ENCODE measurements at places on chromosomes 2 and 18. TPM values are rescaled to one million over a fixed set of nuclear protein-coding genes. Genes with fewer than 3 reads are reported as not detected.

GRCh38 chr2:240431271-240431660, 4.2 kb upstream of the GPC1 start:
- H3K4me3 ChIP-seq: no peak overlapping the region
- H3K27me3 ChIP-seq: peaks cover 14% of the 10 kb centered on the region
- no peak for DNase-seq
- no peaks in the 10 kb centered on the region for H3K36me3 ChIP-seq
- H3K27ac ChIP-seq: no peak overlapping the region

DNA sequence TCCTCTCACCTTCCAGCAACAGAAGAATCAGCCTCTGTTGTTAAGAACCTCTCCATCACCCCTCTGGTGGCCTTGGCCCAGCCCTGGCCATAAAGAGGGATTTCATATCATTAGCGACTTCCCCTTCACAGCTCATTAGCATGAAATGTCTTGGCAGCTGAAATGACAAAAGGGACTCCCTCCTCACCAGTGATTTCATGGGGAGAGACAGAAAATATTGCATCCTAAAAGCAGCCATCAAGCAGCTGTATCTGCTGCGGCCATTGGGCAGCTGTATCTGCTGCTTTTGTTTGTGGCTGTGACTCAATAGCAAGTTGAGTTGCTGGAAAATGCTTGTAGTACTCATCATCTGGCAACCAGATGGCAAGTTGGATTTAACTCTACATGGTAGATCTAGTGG, 105.9 kb upstream of the RMDN2 start:
- H3K27me3 ChIP-seq: no peaks in the 10 kb centered on the region
- H3K27ac ChIP-seq: no peak overlapping the region
- H3K4me3 ChIP-seq: no peak overlapping the region
- DNase-seq: no peak
- no peaks in the 10 kb centered on the region for H3K36me3 ChIP-seq
- peaks cover 8% of the 10 kb centered on the region for H3K4me1 ChIP-seq

Gene FBXO11
- total RNA-seq: 33.0 TPM

DNA sequence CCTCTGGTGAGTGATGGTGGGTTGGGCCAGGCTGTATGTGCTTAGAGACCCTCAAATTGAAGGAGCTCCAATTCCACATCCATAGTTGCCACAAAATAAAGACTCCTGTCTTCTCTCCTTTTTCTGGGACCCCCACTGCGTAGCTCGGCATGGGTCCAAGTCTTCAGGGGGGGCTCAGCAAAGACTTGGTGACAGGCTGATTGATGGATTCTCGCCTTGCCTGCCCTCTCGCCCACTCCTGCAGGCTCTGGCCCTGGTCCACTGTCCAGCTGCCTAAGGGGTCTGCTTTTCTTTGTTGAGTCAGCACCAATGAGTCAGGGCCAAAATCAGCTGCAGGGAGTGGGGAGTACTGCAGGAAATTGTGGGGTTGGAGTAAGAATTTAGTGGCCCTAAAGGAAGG, 21.5 kb downstream of the RPL37A start:
- H3K4me1 ChIP-seq: no peaks in the 10 kb centered on the region
- no peak for DNase-seq
- H3K27me3 ChIP-seq: no peaks in the 10 kb centered on the region
- no peak overlapping the region for H3K27ac ChIP-seq
- H3K36me3 ChIP-seq: peaks cover 14% of the 10 kb centered on the region

GRCh38 chr2:105917226-105917625, 172.5 kb downstream of the NCK2 start:
- no peak overlapping the region for H3K4me3 ChIP-seq
- H3K27me3 ChIP-seq: no peaks in the 10 kb centered on the region
- peaks cover 24% of the 10 kb centered on the region for H3K4me1 ChIP-seq
- H3K27ac ChIP-seq: no peak overlapping the region
- no peak for DNase-seq

DNA sequence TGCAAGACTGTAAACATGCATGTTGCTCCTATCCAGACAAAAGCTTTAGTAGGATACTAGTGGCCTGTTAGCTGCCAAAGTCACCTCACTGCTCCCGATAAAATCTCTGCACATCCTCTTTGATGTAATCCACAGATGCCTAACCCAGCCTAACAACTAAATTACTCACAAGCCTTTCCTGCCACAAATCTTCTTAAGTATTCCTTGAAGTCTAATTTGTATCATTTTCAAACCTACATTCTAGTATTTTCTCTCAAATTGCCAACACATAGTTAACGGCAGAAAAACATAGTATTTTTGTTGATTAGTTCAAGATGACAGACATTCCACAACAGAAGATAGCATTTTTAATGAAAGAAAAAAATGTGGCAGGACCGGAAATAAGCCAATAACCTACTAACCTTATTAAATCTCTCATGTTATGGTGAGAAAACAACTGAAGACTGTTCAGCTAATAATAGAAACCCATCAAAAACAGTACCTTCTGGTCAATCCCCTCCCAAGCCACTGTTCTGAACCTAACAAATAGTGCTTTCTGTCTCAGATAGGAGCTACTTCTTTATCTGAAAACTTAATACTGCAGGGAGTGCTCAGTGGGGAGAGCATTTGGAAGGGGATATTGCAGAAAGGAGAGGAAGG, at the start of gene MPP4:
MPP4 (minus strand) TSS at position 57 of the 639 bp plus-strand sequence. CDS start 4,690 bp downstream, outside the sequence.
- no peak within 1 kb of the TSS for H3K4me3 ChIP-seq
- H3K36me3 ChIP-seq: peaks cover 2% of the 10 kb centered on the region
- H3K27me3 ChIP-seq: no peaks in the 10 kb centered on the region
- peaks cover 3% of the 10 kb centered on the region for H3K4me1 ChIP-seq
- no peak for DNase-seq
- no peak within 1 kb of the TSS for H3K27ac ChIP-seq

GRCh38 chr2:119764832-119765231, 5.1 kb downstream of the PTPN4 start:
- H3K36me3 ChIP-seq: peaks cover 6% of the 10 kb centered on the region
- H3K27ac ChIP-seq: no peak overlapping the region
- H3K4me3 ChIP-seq: no peak overlapping the region
- DNase-seq: no peak
- peaks cover 40% of the 10 kb centered on the region for H3K4me1 ChIP-seq
- H3K27me3 ChIP-seq: no peaks in the 10 kb centered on the region

- no peak for DNase-seq
- H3K36me3 ChIP-seq: peaks cover 2% of the 10 kb centered on the region
- H3K4me3 ChIP-seq: no peak overlapping the region
- no peaks in the 10 kb centered on the region for H3K27me3 ChIP-seq
- H3K4me1 ChIP-seq: peaks cover 6% of the 10 kb centered on the region
- H3K27ac ChIP-seq: no peak overlapping the region
Observed at GRCh38 chr2:25494616-25495015, 152.9 kb upstream of the DNMT3A start.

GRCh38 chr2:78056976-78057375, 534.8 kb upstream of the LRRTM4 start:
- DNase-seq: no peak
- H3K27me3 ChIP-seq: no peaks in the 10 kb centered on the region
- H3K27ac ChIP-seq: no peak overlapping the region
- no peaks in the 10 kb centered on the region for H3K36me3 ChIP-seq

DNA sequence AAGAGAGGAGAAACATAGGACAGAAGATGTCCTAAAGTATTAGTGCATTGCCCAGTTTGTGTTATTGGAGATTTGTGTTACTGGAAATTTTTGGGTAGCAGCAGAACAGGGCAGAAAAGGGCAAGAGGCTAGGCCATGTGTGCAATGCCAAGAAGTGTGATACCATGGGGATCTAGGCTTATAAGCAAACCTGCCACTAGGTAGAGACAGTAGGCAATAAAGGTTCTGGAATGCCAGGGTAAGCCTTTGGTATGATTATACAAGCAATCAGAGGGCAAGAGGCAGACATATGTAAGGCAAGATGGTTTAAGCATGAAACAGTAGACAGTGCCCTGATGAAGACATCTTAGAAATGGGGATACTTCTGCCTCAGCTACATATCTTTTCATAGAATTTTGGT, 12.3 kb upstream of the CERS6 start:
- no peaks in the 10 kb centered on the region for H3K27me3 ChIP-seq
- no peak overlapping the region for H3K4me3 ChIP-seq
- H3K36me3 ChIP-seq: no peaks in the 10 kb centered on the region
- peaks cover 26% of the 10 kb centered on the region for H3K4me1 ChIP-seq
- no peak for DNase-seq

Gene WNT6
- not detected for total RNA-seq

- H3K27ac ChIP-seq: no peak overlapping the region
- H3K27me3 ChIP-seq: peaks cover 20% of the 10 kb centered on the region
- H3K4me1 ChIP-seq: peaks cover 15% of the 10 kb centered on the region
- H3K36me3 ChIP-seq: peaks cover 3% of the 10 kb centered on the region
- H3K4me3 ChIP-seq: no peak overlapping the region
Observed at GRCh38 chr2:207772844-207773205, 3.1 kb upstream of the FZD5 start.

GRCh38 chr18:28007841-28008240, 169.1 kb downstream of the CDH2 start:
- H3K36me3 ChIP-seq: no peaks in the 10 kb centered on the region
- no peak for DNase-seq
- H3K27me3 ChIP-seq: no peaks in the 10 kb centered on the region
- no peak overlapping the region for H3K4me3 ChIP-seq

DNA sequence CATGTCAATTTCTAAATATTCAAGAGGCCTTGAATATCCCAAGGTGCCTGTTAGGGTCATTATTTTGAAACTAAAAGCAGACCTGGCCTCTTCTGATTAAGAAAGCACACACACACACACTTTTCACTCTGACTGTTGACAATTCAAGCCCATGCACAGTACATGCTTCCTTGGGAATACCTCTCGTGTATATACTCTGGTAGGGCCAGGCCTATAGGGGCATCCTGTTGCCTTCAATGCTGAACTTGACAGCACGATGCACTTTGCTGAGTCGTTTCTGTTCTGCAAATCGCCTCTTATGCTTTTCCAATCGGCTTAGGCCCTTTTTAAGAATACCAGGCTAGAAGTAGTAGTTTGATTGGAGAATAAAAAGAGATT, 40.6 kb downstream of the IWS1 start:
- no peak for DNase-seq
- peaks cover 22% of the 10 kb centered on the region for H3K4me1 ChIP-seq
- peak overlapping the region; percentile 58 for H3K27ac ChIP-seq
- no peak overlapping the region for H3K4me3 ChIP-seq
- H3K27me3 ChIP-seq: no peaks in the 10 kb centered on the region

Gene MAL
- 35.4 TPM for total RNA-seq

Gene ALLC
- not detected for total RNA-seq

DNA sequence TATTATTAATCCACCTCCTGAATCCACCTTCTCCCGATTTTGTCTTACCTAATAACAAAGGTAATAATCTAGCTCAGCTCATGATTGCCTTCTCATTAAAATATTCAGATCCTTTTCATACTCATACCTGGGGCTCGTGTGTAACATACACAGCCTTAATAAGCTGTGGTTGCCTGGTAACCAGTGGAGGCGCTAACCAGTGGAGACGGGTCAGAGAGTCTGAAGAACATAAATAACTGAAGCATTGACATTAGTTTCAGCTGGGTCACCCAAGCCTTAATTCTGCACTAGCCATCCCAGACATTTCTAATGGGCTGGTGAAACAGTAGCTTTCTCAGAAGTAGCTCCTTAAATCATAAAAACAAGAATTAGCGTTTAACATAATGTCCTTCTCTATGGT, 14.8 kb upstream of the DTNA start:
- H3K27me3 ChIP-seq: peaks cover 12% of the 10 kb centered on the region
- no peak overlapping the region for H3K4me3 ChIP-seq
- H3K4me1 ChIP-seq: peaks cover 2% of the 10 kb centered on the region
- no peak overlapping the region for H3K27ac ChIP-seq

DNA sequence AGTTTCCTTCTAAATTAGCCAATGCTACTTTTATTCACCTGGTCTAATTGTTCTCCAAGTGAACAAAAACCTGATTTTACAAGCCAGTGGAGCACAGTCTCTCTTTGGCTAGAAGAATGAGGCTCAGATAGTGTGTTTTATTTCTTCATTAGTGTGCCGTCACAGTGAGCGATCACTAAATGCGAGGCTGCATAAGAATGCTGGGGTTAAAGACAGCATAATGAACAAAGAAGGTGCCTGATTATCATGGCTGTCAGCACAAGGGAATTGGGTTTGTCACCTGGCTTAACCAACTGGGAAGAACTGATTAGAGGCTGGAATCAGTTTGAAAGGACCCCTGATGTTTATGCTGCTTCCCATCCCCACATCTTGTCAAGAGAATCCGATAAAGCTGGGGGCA, 76.4 kb downstream of the EPHA4 start:
- H3K27ac ChIP-seq: no peak overlapping the region
- peaks cover 13% of the 10 kb centered on the region for H3K4me1 ChIP-seq
- H3K27me3 ChIP-seq: no peaks in the 10 kb centered on the region
- H3K36me3 ChIP-seq: peaks cover 10% of the 10 kb centered on the region
- H3K4me3 ChIP-seq: no peak overlapping the region
- DNase-seq: no peak

DNA sequence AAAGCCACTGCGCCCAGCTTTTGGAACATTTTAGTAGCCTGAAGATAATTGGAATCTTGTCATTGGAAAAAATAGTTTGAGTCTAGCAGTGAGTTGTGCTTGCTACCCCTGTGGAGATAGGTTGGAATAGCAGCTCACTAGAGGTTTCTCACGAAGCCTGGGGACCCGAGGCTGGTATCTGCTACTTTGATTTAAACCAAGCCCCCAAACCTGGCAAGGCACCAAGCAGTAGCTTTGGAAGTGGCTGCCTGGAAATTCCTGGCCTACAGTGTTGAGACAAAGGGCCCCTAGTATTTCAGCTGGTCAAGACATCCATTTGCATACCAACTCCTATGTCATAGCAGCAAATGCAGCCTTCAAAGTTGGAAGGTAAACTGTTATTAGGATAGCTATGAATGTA, 42.1 kb downstream of the NOP58 start:
- DNase-seq: no peak
- no peaks in the 10 kb centered on the region for H3K27me3 ChIP-seq
- no peak overlapping the region for H3K4me3 ChIP-seq
- peaks cover 55% of the 10 kb centered on the region for H3K36me3 ChIP-seq
- no peak overlapping the region for H3K27ac ChIP-seq

DNA sequence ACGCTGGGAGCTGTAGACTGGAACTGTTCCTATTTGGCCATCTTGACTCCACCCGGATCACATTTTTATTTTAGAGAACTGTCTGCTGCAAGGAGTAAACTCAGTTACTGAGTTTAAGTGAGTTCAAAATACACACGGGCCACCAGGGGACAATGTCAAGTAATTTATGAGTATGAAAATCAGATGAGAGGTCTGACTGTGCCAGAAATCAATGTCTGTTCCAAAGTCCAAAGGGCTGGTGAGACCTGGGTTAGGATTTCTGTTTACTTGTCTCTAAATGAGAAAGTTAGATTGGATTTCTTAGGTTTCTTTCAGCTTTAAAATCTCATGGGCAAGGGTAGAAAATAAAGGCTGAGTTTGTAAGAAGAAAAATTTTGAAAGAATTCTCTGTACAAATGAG, 465.8 kb upstream of the MEIS1 start:
- no peak for DNase-seq
- no peak overlapping the region for H3K4me3 ChIP-seq
- H3K4me1 ChIP-seq: no peaks in the 10 kb centered on the region

- DNase-seq: no peak
- no peaks in the 10 kb centered on the region for H3K27me3 ChIP-seq
- H3K4me1 ChIP-seq: peaks cover 52% of the 10 kb centered on the region
- H3K36me3 ChIP-seq: peaks cover 52% of the 10 kb centered on the region
Observed at GRCh38 chr2:191115804-191116203, 35.0 kb downstream of the STAT4 start.
